T-helper 9 cell (primary cell): ENCODE measurements at places on chromosomes 12 and 14.

- no peak for DNase-seq
These were observed at the start of gene CLEC2B for GRCh38 chr12:9869307-9870161. Gene CLEC2B (minus strand): TSS chr12:9869354.

GRCh38 chr14:94483729-94484275, 7.8 kb upstream of the SERPINA9 start:
- DNase-seq: no peak

GRCh38 chr12:43332977-43333640, 218.9 kb downstream of the ADAMTS20 start:
- no peak for DNase-seq

GRCh38 chr12:19938031-19938430, 430.3 kb upstream of the PDE3A start:
- no peak for DNase-seq

- DNase-seq: peak; percentile 56
These were observed 69.4 kb upstream of the EVL start for GRCh38 chr14:99995700-99996356.

DNA sequence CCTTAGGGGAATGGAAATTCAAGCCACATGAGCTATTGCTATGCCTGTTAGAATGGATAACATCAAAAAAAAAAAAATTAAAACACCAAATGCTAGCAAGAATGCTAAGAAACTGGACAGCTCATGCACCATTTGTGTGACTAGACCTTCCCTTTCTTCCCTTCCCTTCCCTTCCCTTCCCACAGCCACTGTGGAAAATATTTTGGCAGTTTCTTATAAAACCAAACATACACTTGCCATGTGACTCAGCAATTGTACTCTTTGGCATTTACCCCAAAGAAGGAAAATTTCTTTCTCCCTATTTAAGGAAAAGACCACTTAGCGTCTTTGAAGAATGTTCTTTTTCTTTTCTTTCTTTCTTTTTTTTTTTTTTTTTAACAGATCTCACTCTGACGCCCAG, 49.1 kb upstream of the FKBP4 start:
- no peak for DNase-seq

DNA sequence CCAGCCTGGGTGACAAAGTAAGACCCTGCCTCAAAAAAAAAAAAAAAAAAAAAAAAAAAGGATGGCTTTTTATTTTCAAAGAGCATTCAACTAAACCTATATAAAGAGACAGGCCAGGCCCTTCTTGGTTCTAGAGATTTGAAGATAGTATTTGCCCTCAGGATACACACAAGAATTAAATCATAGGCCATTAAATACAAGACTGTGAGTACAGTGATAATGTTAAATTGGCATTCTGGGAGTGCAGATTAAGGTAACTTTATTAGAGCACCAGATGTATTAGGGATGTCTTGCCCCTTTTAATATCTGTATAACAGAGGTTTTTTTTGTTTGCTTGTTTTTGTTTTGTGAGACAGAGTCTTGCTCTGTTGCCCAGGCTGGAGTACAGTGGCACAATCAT, 61.3 kb downstream of the ATF7IP start:
- no peak for DNase-seq

GRCh38 chr12:49766115-49766455, 24.7 kb downstream of the TMBIM6 start:
- DNase-seq: no peak

GRCh38 chr12:104480826-104481440, 24.2 kb downstream of the CHST11 start:
- DNase-seq: no peak

- DNase-seq: no peak
These were observed 129.0 kb upstream of the MED13L start for GRCh38 chr12:116406529-116406928.

DNA sequence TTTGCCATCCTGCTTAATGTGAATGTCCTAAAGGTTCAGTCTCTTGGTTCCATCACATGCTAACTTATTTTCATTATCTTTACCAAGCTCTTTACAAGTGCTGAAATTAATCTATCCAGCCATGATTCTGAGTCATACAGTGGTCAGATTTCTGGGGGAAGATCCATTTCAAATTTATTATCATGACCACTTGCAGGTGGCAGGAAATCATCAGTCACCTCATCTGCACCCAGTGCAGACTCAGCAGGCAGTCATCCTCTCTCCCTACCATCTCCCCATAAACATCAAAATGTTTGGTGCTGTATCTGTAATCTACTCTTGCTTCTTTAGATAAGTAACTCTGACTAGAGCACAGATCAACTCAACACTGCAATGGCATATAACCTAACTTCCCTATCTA, 23.5 kb downstream of the ATG14 start:
- no peak for DNase-seq

GRCh38 chr14:57847096-57847495, 18.8 kb downstream of the SLC35F4 start:
- DNase-seq: no peak

- DNase-seq: no peak
These were observed 25.9 kb upstream of the ESRRB start for GRCh38 chr14:76349993-76350392.

GRCh38 chr12:98595243-98595988, 1.9 kb downstream of the SLC25A3 start:
- no peak for DNase-seq

GRCh38 chr12:116236148-116236731, 41.3 kb downstream of the MED13L start:
- DNase-seq: peak; percentile 10

DNA sequence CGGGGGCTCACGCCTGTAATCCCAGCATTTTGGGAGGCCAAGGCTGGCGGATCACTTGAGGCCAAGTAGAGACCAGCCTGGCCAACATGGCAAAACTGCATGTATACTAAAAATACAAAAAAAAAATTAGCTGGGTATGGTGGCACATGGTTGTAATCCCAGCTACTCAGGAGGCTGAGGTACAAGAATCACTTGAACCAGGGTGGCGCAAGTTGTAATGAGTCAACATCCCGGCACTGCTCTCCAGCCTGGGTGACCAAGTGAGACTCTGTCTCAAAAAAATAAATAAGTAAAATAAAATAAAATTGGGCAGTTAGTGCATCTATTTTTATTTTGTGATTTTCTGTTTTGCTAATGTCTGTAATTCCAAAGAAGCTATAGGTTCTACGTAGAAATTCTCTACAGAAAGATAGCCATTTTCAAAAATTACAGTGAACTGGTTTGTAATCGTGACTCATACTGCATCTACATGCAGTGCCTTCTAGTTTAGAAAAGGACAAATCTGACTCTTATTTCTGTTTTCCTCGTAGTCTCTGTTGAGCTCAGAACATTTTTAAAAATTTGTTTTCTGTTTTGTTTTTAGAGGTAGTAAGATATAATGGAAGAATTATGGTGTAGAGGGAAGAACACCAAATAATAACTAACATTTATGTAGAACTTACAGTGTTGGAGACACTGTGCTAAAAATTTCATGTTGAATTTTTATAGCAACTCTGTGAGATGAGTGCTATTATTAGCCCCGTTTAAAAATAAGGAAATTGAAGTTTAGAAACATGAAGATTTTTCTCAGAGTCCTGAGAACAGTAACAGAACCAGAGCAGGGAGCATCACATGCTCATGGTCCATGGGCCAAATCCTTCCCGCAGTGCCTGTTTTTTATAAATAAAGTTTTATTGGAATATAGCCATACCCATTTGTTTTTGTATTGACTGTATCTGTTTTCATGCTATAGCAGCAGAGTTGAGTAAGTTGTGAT, 201.2 kb downstream of the SYNE2 start:
- DNase-seq: no peak
